ENCODE measurements at places on chromosomes 12 and 14. TPM values are rescaled to one million over a fixed set of nuclear protein-coding genes. Genes with fewer than 3 reads are reported as not detected.

GRCh38 chr14:79044894-79045624 is 874.9 kb downstream of the NRXN3 start:
- no peak for DNase-seq

GRCh38 chr14:81165188-81165587 is 55.6 kb downstream of the GTF2A1 start:
- DNase-seq: no peak

- no peak for DNase-seq
Observed at GRCh38 chr12:17527021-17527420, 563.0 kb downstream of the RERGL start.

Gene CLEC1B
- not detected for total RNA-seq
